ENCODE measurements at places on chromosomes 2 and 18.

DNA sequence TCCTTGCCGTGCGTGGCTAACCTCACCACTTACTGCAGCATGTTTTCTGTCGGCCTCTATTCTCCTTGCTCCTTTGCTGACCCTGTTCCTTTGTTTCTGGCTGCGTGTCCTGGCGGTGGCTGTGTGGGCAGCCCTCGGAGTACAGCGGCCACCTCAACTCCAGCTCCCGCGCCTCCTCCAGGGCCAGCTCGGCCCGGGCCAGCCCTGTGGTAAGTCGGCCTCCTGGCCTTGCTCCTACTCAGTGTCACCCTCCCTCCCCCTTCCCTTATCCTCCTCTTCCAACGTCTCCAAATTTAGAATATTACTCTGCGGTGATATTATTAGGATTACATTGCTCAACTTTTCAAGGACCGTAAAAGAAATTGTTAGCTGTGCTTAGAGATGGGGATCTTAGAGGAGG, 59.5 kb upstream of the RBM44 start:
- no peak for DNase-seq

DNA sequence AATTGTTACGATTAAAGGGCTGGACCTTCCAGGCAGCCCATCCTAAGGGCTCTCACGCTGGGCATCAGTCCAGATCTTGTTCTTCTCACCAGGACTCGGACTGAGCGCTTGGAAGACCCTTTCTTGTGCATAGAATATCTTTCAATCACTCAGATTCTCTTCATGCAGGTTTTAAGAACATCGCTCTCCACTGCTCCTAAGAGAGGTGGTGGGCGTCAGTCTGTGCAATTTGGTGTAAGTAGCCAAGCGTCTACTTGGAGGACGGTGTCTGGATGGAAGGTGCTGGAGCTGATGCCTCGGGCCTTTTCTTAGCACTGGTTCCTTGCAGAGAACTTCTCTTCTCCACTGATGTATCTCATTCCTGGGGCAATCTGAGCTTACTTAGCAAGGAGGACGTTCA, 68.7 kb downstream of the ASB1 start:
- DNase-seq, result no peak

GRCh38 chr2:50863218-50863617, 168.7 kb downstream of the NRXN1 start:
- no peak for DNase-seq

DNA sequence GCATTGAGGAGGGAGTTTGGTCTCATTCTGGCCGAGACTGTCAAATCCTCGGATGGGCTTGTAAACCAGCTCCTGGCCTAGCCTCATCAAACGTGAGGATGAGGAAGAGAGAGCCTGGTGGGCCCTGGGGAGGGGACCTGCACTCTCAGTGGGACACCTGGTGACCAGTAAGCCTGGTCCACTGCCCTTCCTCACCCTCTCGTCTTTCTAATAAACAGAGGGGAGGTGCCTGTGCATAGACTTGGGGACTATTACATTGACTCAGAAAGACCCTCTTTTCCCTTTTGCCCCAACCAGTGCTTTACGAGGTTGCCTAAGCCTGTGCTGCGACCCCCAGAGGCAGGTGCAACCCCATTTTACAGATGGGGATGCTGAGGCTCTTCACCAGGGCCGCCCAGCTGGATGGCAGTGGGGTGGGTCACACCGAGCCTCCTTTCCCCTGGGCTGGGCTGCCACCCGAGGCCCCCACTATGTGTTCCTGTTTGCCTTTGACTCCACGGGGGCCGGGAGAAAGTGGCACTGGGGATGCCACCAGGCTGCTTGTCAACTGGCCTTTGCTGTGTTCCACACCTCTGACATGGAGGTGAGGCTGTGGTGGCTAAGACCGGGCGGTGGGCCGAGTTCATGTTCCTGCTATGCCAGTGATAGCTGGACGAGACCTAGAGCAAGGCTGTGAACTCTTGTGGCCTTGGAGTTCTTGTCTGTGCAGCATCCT, 85.9 kb downstream of the GLI2 start:
- no peak for DNase-seq

- no peak for DNase-seq
Observed at GRCh38 chr2:95552911-95553310, 38.9 kb upstream of the TRIM43 start.

DNA sequence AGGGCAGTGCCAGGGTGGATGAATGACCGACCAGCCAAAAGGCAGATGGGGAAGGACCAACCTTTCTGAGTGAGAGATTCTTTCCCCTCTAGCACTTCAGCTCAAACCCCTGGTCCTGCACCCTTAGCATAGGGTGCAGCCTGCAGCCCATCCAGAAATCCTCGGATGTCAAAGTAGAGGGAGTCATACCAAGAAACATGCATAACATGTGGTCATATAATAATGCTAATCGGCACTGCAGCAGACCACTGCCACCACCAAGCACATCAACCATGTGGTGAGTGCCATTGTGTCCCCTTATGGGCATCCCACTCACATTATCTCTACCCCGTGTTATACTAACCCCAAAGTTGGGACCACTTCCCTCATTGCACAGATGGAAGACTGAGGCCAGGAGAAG, 17.7 kb downstream of the ATOH8 start:
- DNase-seq, result no peak

DNA sequence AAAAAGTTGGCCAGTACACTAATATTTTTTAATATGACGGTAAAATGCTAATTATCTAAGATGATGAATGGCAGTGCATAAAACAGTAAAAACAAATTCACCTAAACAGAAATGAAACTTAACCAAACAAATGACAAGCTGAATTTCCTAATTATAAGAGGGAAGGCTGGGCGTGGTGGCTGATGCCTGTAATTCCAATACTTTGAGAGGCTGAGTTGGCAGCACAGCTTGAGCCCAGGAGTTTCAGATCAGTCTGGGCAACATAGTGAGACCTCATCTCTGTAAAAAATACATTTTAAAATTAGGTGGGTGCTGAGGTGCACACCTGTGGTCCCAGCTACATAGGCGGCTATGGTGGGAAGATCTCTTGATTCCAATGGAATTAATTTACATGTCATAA, 120.1 kb downstream of the USP34 start:
- DNase-seq, result no peak

- DNase-seq, result no peak
Observed at GRCh38 chr2:173797586-173798263, 167.4 kb downstream of the SP3 start.

DNA sequence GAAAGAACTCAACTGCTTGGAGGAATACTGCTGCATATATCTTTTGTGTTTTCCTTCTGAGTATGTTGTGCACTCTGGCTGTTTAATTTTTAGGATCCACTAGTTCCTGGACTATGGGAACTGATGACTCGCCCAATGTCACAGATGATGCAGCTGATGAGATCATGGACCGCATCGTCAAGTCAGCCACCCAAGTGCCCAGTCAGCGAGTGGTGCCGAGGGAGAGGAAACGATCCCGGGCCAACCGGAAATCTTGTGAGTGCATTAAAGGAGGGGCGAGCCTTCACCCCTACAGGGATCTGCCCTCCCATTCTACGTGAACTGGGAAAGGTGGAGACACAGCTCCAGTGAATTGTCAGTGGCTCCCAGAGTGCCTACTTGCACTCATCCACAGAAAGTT, 59.6 kb downstream of the TPGS2 start:
- no peak for DNase-seq

DNA sequence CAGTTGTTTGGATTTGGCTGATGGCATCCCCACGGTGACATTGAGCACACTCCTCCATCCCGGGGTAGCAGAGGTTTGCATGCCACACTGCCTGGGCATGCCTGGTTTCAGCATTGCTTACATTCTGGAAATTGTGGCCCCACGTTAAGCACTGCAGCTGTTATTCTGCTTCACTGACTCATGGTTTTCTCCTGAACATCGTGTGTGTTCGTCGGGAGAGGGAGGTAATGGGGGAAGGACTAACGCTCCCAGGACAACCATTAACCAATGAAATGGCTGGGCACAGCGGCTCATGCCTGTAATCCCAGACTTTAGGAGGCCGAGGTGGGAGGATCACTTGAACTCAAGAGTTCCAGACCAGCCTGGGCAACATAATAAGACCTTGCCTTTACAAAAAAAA, 28.2 kb upstream of the YWHAQ start:
- no peak for DNase-seq

DNA sequence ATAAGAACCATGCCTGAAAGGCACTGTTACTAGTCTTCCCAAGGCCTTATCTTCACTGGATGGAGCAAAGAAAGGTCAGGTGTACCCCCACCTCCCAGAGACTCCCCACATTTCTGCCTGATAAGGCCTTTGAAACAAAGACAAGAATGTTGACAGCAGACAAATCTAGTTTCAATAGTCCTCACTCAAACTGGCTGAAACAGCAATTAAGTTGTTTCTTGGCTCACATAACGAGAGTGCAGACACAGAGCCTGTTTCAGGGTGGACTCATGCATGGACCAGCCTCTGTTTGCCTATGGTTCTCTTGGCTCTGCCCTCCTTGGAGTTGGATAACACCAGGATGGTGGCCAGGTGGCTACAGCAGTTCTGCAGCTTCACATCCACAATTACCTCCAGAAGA, 7.5 kb upstream of the CFAP221 start:
- no peak for DNase-seq

DNA sequence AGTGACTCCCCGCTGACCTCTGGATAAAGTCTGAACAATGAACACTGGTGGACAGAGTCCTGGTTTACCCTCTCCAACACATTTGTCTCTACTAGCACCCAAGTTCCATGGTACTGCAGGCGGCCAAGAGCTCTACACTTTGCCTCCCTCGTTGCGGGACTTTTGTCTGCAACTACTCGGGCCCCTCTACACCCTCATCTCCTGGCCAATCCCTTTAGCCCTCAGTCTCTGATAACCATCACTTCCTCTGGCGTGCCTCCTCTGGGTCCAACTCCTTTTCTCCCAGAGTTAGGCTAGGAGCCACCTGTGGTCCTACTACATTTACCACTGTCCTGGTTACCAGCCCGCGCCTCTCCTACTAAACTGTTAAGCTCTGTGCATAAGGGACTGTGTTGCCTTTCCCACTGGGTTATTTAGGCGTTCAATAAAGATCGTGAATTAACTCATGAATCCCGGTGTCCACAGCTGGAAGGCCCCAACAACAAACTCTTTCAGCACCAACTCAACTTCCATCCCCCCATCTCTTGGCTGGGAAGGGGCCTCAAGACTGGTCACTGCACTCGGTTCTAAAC, 757 bp downstream of the HDHD2 start:
- no peak for DNase-seq

DNA sequence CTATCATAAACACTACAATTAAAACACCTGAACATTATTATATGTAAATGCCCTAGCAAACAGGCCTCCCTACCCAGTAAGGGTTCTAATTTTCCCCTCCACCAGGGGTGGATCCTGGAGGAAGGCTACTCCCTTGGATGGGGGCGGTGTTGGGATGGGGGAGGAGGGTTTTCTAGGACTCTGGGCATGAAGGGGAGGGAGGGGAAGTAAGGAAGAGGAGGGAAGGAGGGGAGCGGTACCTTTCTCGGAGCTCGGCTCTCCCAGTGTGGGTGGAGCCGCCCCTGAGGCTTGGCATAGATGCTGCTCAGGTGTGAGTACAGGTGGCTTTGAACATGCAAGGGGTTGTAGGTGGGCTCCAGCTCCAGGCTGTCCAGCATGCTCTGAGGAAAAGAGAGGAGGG, 5.4 kb downstream of the DOK1 start:
- DNase-seq, result no peak
